Astrocyte of the cerebellum (primary cell): ENCODE measurements at places on chromosomes 4 and X.

- DNase-seq, result no peak
Measured at GRCh38 chrX:19907794-19908193, 20.4 kb upstream of the SH3KBP1 start.

DNA sequence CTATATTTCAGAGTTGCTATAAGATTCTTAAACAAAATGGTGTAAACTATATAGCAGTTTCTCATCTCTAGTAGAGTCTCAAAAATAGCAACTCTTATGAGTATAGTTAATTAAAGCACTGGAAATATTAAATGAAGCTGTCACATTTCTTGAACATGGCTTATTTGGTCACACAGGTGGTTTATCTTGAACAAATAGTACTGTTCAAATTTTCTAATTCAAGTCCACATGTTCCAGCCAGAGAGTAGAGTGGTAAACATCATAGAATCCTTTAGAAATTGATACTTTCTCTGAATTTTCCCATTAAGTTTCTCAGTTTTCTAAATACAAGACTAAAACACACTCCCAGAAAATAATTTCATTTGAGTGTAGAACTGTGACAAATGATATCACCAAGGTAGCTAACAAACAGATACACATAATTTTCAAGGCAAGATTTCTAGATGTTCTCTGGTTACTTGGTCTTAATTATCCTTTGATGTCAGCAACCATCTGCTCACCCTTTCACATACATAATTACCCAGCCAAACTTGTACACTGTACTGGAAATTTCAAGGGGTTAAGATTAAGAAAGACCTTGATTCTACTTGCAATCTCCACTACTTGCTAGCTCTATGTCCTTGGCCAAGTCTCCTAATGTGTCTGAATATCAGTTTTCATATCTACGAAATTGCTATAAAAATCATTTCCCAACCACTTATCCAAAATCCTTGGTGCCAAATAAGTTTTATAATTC lies 24.3 kb upstream of the PAK3 start:
- DNase-seq, result no peak

DNA sequence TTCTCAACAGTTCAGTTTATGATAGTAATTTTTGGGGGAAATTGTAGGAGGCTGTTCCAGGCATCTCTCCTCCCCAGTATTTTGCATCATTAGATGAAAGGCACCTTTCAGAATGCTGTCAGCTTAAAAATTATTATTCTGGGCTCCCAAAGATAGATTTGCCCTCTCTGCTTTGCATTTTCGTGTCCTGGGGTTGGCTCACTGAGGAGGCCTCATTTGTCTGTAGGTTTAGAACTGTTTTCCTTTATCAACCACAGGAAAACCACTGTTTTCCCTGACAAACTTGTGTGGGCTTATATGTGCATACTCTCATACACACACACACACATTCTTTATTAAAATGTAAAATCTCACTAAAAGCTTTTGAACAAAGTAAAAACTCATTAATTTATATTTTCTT lies 197.2 kb upstream of the VCX3A start:
- DNase-seq, result no peak

DNA sequence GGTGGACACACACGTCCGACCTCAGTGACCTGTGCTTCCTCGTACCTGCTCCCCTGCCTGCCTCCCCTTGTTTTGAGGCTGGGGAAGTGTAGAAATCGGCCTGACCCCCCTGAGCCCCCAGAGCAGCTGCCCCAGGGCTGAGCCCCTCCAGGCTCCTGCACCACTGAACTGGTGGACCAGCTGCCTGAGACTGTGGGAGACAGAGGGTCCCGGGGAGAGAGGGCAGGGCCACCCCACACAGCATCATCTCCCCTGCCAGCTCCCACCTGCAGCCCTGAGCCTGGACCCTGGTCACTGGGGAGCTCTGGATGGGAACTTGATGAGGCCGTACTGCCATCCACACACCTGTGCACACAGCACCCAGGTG lies 15.0 kb upstream of the NAT8L start:
- DNase-seq, result no peak

GRCh38 chrX:118208481-118208880 lies 91.9 kb upstream of the KLHL13 start:
- DNase-seq, result no peak

DNA sequence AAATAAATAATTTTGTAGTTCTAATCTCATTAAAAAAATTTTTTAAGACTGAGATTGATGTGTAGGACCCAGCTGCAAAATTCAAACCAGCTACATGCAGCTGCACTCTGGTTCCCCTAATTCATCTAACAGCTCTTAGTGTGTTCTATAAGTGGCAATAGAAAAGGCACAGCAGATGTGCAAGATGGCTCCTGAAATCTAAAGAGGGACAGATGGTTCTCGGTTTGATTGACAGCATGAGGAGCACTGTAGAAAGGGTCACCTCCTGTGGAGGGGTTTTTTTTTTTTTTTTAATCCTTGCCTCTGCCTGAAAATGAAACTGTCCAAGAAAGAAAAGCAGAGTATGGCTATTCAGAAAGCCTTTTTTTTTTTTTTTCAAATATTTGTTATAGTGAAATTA lies 16.9 kb upstream of the OCIAD1 start:
- no peak for DNase-seq

DNA sequence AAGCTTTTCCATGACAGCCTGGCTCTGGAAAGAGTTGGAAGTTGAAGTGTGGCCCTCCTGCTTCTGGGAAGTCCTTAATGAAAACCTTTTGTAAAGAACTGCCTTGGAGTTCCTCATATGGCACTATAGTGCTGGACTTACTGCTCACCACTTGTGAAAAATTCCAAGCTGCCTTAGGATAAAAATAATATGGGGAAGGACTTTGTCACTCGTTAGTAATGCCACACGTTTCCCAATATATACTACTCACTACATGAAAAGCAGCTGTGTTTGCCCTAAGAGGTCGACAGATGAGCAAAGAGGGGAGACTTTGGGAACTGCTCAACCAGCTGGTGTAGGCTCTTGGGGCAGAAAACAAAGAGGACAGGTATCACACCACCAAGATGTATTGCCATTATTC lies 11.7 kb downstream of the OPHN1 start:
- no peak for DNase-seq

DNA sequence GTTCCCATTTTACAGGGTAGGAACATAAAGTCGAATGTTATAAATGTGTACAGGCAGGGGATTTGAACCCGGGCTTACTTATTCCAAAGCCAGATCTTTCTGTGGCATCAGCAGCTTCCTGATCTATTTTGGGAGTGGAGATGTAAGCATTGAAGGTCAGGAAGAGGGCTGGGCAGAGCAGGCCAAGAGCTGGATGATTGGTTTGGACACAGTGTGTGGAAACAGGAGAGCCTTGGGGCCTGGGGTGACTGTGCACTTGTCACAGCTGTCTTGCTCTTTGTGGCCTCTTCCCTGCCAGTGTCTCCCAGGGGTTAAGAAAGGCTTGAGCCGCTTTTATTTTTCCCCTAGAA lies 127.9 kb upstream of the ENPP6 start:
- no peak for DNase-seq

DNA sequence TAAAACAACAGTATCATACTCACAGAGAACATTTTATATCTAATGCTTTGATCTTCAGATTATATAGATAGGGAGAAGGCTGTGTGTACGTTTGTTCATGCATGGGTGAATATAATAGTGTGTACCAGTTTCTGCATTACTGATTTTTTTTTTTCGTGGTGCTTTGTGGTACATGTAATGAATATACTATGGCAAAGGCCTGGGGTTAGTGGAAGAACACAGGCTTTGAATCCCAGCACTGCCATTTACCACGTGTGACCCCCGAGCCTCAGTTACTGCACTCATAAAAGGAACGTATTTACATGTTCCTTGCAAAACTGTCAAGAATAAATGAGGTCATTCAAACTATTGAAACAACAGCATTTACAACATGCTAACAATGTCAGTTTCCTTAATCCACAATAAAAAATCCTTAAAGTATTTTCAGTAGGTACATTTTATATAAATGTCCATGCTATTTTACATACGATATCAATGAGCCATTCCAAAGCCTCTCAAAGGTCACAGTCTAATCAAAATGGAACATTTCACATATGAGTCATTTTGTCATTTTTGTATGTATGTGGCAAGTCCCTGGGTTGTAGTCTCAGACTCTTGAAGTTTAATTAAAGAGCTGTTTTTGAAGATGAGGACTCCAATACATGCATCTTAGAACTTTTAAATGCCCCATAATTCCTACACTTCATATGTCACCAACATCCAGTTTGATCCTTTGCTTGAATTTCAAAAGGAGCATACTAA lies 242.8 kb downstream of the PPP3CA start:
- no peak for DNase-seq

GRCh38 chr4:158802914-158803313 lies 34.1 kb downstream of the FNIP2 start:
- DNase-seq, result no peak

DNA sequence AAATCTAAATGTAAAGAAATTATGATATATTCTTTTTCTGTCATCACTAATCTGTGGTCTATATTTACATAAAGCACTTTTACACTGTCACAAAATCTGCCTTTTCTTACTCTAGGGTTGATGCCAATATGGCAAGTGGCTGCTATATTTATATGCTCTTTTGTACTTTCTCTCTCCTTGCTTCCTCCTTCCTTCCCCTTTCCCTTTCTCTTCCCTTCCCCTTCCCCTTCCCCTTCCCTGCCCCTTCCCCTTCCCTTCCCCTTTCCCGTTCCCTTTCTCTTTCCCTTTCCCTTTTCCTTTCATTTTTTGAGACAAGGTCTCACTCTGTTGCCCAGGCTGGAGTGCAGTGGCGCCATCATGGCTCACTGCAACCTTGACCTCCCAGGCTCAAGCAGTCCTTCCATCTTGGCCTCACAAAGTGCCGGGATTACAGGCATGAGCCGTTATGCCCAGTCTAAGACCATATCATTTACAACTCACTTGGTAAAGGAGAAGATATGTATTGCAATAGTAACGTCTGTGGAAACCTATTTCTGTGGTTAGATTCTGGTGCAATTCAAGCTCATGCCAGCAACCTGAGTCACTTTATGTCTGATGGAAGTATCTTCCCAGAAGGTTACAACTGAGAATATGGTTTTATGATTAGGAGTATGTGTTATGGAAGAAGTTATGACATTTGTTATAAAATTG lies 13.9 kb upstream of the PLAC8 start:
- peak; percentile 53 for DNase-seq

DNA sequence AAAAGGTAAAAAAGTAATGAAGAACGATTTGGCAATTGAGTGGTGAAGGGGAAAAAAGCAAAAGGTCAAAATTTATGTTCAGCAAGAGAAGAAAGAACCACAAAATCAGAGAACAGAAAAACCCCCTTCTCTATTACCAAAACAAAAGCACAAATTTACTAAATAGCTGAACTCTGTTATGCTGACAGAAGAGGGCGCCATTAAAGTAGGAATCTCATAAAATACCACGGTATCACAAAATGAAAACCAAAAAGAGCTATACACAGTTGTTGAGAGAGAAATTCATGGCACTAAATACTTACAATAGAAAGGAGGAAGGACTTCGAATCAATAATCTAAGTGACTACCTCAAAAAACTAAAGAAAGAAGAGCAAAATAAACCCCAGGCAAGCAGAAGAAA lies 69.6 kb upstream of the CXorf66 start:
- no peak for DNase-seq

GRCh38 chr4:104966349-104967033 lies 180.2 kb upstream of the TET2 start:
- no peak for DNase-seq

- DNase-seq, result peak; percentile 11
Measured at GRCh38 chrX:119753639-119754257, 4.6 kb upstream of the SOWAHD start.

DNA sequence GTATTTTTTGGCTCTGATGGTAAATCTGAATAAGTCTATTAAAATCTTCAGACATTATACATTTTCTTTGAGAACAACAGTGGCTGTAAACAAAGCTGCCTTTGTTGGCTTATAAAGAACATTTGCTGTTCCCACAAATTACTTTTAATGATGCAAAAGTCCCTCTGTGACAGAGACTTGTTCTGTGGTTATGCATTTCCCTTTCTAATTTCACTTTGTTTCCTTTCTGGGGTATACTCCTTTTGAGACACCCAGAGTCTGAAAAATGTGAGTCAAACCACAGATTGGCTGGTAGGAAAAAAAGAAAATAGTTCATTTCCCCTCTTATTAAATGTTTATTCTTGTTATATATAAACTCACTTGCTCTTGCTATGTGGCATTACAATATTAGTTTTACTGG lies 402.4 kb downstream of the PACRGL start:
- no peak for DNase-seq

DNA sequence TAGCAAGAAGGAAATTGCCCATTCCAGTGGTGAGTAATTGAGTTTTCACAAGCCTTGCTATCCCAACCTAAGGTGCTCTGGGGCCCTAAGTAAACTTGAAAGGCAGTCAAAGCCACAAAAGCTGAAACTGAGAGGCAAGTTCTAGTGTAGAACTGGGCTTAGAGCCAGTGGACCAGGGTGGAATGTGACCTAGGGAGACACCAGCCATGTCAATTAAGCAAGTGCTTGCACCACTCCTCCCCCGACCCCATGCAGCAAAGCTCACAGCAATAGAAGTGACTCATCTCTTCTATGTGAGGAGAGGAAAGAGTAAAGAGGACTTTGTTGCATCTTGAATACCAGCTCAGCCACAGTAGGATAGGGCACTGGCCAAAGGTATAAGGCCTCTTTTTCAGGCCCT lies 486.1 kb upstream of the POU3F4 start:
- DNase-seq, result peak; percentile 6

- no peak for DNase-seq
Measured at GRCh38 chrX:48573690-48574269, 504 bp upstream of the RBM3 start.

GRCh38 chr4:52957220-52957686 lies 95.1 kb downstream of the RASL11B start:
- no peak for DNase-seq

GRCh38 chr4:86596807-86597206 lies 2.7 kb downstream of the PTPN13 start:
- DNase-seq, result no peak

DNA sequence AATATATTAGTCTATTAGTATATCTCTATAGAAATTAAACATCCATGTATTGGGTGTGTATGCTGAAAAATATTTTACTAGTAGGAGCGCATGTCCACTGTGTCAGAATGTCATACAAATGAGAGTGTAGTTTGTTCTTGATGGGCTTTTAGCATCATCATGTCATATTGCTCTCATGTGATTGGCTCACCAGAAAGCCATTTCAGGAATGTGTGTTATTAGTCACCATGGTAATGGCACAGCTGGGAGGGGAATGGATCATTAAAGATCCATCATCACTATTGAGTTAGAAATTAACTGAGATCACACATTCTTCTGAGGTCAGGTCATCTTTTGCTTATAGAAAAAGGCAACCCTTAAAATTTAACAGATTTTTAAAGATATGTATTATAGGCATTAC lies 77.3 kb downstream of the PHEX start:
- DNase-seq, result no peak

DNA sequence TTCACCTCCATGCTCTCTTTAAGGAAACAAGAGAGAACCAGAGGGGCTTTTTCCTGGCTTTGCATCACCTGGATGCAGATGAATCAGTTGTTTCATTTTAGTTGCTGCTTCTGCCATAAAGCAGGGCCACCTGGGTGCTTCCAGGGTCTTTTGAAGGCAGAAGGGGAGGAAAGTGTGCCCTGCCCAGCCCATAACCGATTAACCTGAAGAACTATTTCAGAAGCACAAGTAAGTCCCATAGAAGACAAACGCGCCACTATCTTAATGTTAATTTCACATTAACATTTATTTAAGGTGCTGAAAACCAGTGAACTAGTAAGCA lies 32.1 kb downstream of the IRF2 start:
- no peak for DNase-seq
